ENCODE measurements at places on chromosomes 6 and 20.

DNA sequence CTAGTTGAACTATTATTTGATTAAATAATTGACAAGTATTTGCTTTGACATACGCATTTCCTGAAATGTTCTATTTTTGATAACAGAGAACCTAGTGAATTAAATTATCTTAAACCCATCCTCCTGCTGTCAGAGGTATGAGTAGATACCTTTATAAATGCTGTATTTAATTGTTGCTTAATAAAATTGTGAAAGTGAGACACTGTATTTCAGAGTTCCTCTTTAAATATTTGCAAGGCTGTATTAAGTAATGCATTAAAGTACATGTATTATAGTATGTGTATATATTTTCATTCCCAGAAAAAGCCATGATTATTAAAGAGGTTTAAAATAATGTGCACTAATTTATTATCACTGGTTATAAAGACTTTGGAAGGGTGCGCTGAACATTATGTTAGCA is 483.8 kb downstream of the TFAP2B start:
- no peak for DNase-seq

DNA sequence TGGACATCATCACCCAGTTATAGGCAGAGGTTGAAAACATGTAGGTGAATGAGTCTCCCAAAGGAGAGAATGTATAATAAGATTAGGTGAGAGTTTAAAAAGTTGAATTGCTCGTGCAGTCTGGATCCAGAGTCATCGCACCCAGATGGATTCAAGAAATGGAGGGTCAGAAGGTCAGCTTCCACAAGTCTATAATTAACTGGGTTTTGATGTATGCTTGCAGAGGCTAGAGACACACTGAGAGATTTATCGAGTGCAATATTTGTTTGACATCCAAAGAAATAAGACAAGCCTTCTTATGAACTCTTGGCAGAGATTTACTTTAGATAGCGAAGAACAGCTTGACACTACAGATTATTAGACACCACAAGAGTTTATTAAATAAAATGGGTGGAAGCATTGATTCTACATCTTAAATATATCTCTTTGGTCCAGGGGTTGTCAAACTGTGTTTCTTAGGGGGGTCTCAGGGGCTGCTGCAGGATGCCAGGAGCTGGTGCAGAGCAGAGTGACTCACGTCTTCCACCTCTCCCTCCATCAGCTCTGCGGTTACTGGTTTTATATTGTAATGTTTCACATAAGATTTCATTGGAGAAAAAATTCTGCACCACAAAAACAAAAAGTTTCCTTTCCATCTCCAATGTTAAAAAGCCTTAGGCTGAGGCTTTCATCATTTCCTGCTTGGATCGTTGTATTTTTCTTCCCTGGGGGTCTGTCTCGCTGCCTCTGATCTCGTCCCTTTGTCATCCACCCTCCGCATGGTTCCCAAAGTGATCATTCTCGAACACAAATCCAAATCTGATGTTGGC is 176.2 kb upstream of the AHI1 start:
- no peak for DNase-seq

DNA sequence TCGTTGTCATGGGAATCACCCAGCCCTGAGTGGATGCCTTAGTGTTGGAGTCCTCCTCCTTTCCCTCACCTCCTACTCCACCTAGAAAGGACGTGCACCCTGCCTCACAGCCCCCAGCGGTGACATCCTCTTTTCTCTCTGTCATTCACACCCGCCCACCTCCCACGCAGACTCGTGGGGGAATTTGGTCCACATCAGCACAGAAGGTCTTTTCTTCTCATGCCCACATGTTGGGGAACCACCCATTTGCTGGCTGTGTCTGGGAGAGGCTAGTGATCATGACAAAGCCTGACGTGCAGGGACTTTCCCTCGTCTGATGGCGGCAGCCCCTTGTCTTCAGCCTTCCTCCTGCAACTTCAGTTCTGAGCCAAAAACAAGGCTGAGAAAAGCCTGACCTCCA is 96.0 kb upstream of the CNKSR3 start:
- DNase-seq: peak; percentile 84

GRCh38 chr20:23205611-23206041 is 119.5 kb upstream of the CD93 start:
- DNase-seq: no peak

DNA sequence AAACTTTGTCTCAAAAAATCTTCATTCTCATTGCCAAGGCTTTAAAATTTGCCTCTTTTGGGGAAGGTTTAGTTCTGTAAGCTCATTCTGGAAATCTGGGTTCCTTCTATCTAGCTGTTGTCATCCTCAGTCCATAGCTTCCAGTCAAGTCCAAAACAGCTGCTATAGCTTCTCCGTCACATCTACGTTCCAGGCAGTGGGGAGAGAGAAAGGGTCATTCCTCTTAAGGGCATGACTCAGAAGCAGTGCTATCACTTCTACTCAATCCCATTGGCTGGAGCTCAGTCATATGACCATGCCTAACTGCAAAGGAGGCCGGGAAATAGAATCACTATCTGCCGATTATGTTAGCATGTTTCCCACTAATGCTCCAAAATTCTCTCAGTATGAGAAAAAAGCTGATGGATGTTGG is 141.4 kb upstream of the PTPN1 start:
- no peak for DNase-seq

DNA sequence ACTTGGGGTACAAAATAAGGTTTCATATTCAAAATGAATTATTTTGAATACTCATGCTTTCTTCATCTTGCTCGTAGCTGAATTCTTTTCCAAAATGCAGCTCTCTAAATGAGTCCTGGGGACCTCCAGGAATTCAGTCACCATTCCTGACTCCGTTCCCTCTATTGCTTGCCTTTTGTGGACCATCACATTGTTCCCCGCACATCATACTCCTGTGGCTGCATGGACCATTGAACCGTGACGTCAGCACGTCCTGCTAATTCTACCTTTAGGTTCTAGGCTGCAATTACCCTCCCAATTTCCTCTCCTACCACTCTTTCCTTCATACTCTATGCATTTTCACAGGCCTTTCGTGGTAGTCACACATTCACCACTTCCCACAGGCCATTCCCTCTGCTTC is 173.1 kb upstream of the ID4 start:
- no peak for DNase-seq

GRCh38 chr6:21305893-21306332 is 287.6 kb upstream of the SOX4 start:
- no peak for DNase-seq

DNA sequence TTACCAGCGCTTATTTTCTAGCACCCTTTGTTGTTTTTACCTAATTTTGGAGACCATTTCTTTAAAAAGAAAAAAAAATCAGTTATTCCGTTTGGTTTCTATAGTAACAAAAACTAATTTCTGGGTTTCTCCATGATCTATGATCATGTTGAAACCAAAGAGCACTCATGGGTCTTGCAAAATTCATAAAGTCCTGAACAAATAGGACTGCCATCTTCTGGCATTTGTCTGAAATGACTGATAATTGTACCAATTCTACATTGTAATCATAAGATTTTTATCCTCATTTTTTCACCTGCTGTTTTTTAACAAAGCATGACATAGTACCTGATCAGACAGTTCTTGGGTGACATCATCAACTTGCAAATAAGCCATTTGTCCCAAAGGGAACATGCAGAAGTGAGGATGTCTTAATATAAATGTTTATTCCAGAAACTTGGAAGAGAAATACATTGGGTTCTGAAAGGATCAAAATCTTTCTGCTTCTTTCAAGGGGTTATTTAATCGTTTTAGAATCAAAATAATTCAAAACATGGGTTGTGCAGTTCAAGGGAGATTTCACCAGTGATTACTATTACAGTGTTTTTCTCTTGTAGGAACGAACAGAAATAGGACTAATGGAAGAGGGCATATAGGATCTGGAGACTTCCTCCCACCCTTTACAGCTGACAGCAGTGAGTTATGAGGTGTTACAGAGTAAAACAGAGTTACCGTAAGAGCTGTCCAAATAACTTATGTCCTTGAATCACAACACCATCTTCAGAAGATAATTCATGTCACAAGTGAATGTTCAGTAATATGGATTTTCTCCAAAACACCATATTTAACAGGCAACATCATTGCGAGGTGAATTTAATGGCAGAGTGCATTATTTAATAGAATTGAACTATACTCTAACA is 87.1 kb upstream of the GJE1 start:
- DNase-seq: no peak

DNA sequence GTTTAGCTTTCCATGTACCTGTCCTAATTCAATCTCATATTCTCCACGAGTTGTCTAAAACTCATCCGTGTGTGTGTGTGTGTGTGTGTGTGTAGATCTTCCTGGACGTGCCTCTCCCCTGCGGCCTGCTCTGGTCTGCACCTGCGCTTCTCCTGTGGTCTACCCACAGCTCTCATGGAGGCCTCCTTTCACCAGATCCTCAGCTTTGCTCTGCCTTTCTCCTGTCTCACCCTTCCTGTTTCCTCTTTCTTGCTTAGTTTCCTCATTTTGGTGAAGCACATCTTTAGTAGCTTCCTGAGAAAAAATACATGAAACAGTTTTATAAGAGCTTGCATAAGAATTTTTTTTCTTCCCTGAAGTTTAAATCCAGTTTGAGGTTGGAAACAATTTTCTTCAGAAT is 18.1 kb downstream of the SLX4IP start:
- no peak for DNase-seq

GRCh38 chr6:143187238-143187923 is 126.7 kb downstream of the AIG1 start:
- DNase-seq: no peak

GRCh38 chr6:52416629-52417151 is 3.5 kb upstream of the EFHC1 start:
- no peak for DNase-seq

- no peak for DNase-seq
Measured at GRCh38 chr20:17655865-17656479, 26.1 kb downstream of the RRBP1 start.

DNA sequence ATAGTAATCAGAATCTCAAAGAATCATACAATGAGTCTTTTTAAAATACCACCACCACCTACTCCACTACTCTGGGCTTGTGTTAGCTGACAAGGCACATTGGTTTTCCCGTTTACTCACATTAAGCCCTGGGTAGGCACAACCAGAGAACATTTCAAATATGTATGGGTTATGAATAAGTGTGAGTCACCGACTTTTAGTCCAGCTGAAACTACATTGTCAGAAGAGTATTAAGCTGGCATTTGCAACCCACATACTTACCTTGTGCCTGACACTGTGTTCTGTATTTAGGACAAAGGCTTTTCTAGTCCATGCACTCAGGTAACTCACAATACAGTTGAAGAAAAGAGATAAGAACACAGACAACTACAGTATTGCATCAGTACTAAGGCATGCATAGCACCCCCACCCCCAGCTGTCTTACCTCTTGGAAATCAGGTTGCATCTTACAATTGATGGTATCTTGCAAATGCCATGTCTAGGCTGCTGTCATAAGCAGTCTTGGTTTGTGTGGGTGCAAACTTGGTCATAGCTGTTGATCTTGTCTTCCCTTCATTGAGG is 40.3 kb upstream of the AHI1 start:
- DNase-seq: no peak

DNA sequence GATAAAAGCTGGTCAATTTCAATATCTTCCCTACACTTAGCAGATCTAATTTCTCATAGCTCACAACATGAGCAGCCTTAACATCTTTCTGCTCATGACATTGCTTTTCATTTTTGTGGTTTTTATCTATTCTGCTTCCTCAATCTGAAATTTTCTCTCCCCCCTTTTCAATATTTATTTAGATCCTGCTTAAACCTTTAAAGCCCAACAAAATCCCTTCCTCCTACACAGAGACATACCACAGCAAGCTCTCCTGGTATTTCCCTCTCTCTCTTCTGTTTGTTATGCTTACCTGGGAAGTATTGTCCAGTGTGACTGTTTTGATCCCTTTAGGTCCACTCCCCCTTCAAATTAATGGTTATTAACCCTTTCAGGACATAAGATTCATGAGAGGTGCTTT is 582.5 kb downstream of the RFPL4B start:
- DNase-seq: no peak

- DNase-seq: no peak
Measured at GRCh38 chr20:47998736-47999135, 213.5 kb upstream of the SULF2 start.

DNA sequence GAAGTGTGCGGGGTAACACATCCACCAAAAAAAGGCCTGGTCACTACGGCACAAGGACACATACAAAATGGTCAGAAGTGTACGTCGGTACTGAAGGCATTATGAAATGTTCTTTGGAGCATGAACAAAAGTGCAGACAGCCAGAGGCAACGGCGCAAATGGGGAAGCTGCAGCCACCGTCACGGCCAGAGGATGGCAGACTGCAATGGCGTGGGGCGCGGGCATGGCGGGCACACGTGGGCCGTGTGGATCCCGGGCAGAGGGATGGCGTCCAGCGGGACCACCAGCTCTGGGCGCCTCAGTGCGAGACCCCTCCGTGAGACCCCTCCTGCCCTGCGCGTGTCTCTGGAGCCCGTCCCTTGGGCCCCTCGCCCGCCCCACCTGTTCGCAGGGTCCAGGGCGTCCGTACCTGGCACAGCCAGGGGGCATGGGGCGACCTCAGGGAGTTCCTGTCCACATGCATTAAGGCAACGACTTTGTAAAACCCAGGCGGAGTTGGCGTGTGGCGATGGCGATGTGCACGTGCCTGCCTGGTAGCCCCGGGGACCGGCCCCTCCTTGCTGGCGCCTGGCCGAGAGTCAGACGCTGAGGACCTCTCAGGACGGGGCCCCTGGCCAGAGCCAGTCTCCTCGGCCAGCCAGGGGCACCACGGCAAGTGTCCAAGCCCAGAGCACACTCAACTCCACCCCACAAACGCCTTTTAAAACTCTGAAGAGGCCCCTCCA is 39.5 kb upstream of the CHRNA4 start:
- no peak for DNase-seq

GRCh38 chr20:25408170-25408547 is 686 bp downstream of the GINS1 start:
- no peak for DNase-seq

GRCh38 chr20:63690003-63690897 is 6.2 kb upstream of the TNFRSF6B start:
- DNase-seq: no peak

GRCh38 chr6:145199961-145200360 is 535.4 kb downstream of the EPM2A start:
- no peak for DNase-seq

DNA sequence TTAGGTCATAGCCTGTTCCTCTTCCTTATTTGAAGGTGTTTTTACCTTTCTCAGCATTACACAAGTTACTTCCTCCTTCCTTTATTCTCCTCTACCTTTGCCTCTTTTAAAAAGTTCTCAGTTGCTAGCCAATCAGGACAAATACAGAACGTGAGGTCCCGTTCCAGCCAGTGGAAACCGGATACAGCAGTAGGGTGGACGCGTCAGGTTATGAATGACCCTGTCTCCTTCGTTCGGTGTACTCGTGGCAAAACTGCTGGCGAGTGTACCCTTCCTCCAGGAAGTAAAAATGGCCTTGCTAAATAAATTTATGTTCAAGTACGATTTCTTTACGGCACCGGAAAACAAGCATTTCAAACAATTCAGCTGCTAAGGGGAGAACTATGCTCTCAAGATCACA is 77.0 kb upstream of the MLN start:
- no peak for DNase-seq

- DNase-seq: no peak
Measured at GRCh38 chr6:116096979-116097816, 3.5 kb upstream of the NT5DC1 start.

DNA sequence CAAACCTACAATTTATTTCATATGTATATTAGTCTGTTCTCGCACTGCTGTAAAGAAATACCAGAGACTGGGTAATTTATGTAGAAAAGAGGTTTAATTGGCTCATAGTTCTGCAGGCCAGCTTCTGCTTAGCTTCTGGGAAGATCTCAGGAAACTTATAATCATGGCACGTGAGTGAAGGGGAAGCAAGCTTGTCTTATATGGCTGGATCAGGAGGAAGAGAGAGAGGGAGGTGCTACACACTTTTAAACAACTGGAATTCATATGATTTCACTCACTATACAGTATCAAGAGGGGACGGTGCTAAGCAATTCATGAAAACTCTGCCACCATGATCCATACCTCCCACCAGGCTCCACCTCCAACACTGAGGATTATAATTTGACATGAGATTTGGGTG is 29.9 kb downstream of the PHACTR2 start:
- DNase-seq: no peak

Data from activated CD4-positive, CD25-positive, alpha-beta regulatory T cell (primary cell).